ENCODE measurements at places on chromosomes 5 and 9. TPM values are rescaled to one million over a fixed set of nuclear protein-coding genes. Genes with fewer than 3 reads are reported as not detected.

Gene SV2C
- not detected for total RNA-seq

Gene OLFM1
- total RNA-seq, result 25.5 TPM

Gene POC5
- total RNA-seq, result 10.1 TPM

Gene PCA3
- total RNA-seq, result under 0.01 TPM

Gene PLEKHG4B
- not detected for total RNA-seq

Gene ARID3C
- not detected for total RNA-seq

Gene SLC22A4
- 4.7 TPM for total RNA-seq

Gene GRIN1
- 0.06 TPM for total RNA-seq

Gene CAST
- 102 TPM for total RNA-seq

Gene ZNF474
- total RNA-seq, result not detected

Gene GNG10
- 50.2 TPM for total RNA-seq

Gene ERBIN
- 35.9 TPM for total RNA-seq

Gene INSYN2B
- 0.81 TPM for total RNA-seq

Gene CCL21
- 0.76 TPM for total RNA-seq

Gene RABGAP1
- total RNA-seq, result 21.5 TPM

Gene RANBP3L
- total RNA-seq, result not detected

Gene LMNB1
- total RNA-seq, result 89.0 TPM

Gene NMUR2
- not detected for total RNA-seq

Gene PHAX
- 30.8 TPM for total RNA-seq

Gene DPYSL3
- total RNA-seq, result 77.1 TPM

Gene FBLL1
- total RNA-seq, result 0.65 TPM

Gene RELL2
- total RNA-seq, result 5.6 TPM

Gene SRP19
- total RNA-seq, result 40.2 TPM

Gene WWC1
- 0.31 TPM for total RNA-seq

Gene SLC34A3
- not detected for total RNA-seq

Gene TICAM2
- total RNA-seq, result 0.63 TPM

Gene NR2F1-AS1
- total RNA-seq, result 3.7 TPM

Gene SYK
- not detected for total RNA-seq

Gene BRIX1
- total RNA-seq, result 25.6 TPM

Gene GABRA1
- not detected for total RNA-seq

Gene CCL19
- total RNA-seq, result not detected

Gene IRF1
- total RNA-seq, result 17.6 TPM

Gene ARHGEF37
- 35.4 TPM for total RNA-seq

Gene TXNDC8
- total RNA-seq, result not detected

Gene CXXC5
- total RNA-seq, result 30.0 TPM

Gene TMEM252
- not detected for total RNA-seq

Gene CDHR2
- total RNA-seq, result under 0.01 TPM

Gene SYNPO
- total RNA-seq, result 7.1 TPM

Gene RAPGEF1
- total RNA-seq, result 44.8 TPM

Gene PCDHGA1
- total RNA-seq, result 0.32 TPM

Gene AGXT2
- not detected for total RNA-seq

Gene PCDHGB2
- total RNA-seq, result 5.1 TPM

Gene GBGT1
- 0.32 TPM for total RNA-seq

Gene SLCO4C1
- total RNA-seq, result not detected

Gene CCDC152
- 0.06 TPM for total RNA-seq

Gene NUTM2G
- total RNA-seq, result not detected

Gene BTNL3
- not detected for total RNA-seq

Gene SNX30
- total RNA-seq, result 7.4 TPM

Gene RGS7BP
- 2.8 TPM for total RNA-seq

Gene IL7R
- 1.9 TPM for total RNA-seq

Gene SIT1
- total RNA-seq, result not detected
